ENCODE measurements at places on chromosomes 12 and 14.

DNA sequence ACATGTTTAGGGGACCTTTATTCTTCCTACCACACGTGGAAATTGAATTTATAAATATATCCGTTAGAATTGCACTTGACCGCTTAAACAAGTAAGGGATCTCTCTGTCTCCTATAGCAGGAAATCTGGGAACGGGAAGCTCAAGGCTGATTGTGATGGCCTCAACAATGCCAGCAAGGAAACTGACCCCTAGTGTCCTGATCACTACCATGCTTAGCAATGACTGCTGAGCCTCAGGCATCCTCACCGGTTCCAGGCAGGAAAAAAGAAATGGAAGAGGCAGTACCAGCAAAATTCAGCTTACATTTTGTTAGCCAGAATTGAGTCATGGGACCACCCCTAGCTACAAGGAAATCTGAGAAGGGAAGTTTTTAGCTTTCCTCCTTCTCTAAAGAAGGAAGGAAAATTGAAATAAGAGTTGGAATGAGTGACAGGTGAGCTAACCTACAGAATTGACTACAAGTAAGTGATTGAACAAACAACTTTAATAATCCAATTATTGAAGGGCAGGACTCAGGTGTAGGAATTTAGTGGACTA lies 43.9 kb upstream of the AMN1 start:
- DNase-seq = no peak

DNA sequence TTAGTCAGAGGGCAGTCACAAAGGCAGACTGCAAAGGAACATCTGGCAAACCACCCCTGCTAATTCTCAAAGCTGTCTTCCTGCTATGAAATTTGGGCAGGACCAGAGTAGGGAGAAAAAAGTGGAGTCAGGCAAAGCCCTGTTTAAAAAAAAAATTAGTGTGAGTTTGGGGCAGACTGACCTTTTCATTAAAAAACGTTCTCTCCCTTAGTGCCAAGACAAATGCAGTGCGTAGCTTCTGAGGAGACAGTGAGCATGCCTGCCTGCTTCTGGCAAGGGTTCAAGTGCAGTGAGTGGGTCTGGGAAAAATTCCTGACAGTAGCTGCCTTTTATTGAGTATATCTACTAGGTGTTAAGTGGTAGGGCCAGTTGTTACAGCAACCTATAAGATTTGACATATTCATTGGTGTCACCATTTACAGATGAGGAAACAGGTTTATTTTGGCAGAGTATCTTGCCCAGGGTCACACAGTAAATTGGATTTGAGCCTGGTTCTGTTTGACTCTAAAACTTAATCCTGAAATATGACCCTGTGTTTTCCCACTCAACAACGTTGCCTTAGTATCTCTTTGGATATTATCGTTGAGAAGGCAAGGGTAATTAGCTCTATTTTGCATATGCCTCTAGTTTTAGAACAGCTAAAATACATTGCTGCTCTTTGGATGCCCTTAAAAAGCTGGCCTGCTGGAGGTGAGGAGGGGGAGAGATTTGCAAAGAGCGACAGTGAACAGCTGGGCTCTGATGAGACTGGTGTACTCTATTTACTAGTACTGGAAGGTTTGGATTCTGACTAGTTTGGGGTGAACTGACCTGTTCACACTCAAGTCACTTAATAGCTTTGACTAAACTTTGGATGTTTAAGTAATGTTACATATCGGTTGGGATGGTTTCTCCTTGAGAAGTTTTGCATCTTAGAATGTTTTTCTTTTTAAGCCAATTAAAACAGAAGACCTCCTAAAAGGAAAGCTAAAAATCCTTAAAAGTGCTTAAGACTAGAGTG lies 72.8 kb downstream of the PAPOLA start:
- no peak for DNase-seq

- DNase-seq = no peak
These were observed 56.1 kb downstream of the ADGRD1 start for GRCh38 chr12:131009595-131010395.

- DNase-seq = peak; percentile 23
These were observed 191.2 kb upstream of the GARIN2 start for GRCh38 chr14:66998013-66998412.

- no peak for DNase-seq
These were observed 415.2 kb downstream of the VRK1 start for GRCh38 chr14:97212399-97212798.

GRCh38 chr14:67167420-67168109 lies 21.7 kb upstream of the GARIN2 start:
- DNase-seq = no peak

GRCh38 chr12:10305411-10305810 lies 2.3 kb upstream of the KLRD1 start:
- no peak for DNase-seq

DNA sequence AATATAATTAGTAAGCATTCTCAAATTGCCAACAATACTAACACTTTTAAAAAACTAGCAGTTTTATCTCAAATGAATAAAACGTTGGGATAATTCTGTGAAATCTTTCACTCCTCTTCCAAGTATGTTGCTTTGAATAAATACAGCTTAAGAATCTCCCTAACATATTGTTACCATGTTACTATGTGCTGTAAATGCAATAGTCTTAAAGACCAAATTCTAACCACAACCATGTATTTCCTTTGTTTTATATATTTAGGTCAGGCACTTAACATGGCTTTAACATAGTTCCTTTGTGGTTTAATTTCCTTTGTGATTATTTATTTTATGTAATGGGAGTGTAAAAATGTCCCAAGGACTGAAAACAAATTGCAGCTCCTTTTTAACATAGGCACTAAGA lies 33.9 kb upstream of the CCDC91 start:
- DNase-seq = no peak

GRCh38 chr12:4603421-4603820 lies 41.4 kb downstream of the DYRK4 start:
- DNase-seq = no peak

DNA sequence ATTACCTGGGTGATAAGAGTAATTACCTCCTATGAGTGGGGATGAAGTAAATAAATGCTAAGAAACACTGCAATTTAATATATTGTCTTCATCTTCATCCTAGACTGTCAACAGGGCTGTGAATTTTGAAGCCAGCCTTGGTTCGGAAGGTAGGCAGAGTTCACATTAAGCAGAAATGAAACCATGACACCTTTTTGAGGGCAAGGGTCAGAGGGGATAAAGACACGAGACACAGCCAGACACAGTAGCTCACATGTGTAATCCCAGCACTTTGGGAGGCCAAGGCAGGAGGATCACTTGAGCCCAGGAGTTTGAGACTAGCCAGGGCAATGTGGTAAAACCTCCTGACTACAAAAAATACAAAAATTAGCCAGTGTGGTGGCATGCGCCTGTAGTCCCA lies 224.7 kb downstream of the MON2 start:
- no peak for DNase-seq

DNA sequence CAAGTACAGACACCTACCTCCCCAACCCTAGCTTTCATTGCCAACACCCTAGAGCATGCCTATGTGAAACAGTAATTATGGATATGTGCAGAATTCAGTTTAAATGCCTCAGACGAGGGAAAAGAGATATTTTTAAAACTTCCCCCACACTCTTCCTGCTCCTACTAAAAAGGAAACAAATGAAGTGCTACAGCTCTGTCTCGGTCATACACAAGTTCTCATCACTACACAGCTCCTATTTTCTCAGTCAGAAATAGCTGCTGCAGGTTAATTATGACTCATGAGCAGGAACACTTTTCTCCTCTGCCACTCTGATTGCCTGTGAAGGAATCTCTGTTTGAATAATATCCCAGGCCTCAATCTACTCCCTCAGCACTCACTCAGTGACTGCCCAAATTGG lies 703.6 kb upstream of the FLRT2 start:
- no peak for DNase-seq

DNA sequence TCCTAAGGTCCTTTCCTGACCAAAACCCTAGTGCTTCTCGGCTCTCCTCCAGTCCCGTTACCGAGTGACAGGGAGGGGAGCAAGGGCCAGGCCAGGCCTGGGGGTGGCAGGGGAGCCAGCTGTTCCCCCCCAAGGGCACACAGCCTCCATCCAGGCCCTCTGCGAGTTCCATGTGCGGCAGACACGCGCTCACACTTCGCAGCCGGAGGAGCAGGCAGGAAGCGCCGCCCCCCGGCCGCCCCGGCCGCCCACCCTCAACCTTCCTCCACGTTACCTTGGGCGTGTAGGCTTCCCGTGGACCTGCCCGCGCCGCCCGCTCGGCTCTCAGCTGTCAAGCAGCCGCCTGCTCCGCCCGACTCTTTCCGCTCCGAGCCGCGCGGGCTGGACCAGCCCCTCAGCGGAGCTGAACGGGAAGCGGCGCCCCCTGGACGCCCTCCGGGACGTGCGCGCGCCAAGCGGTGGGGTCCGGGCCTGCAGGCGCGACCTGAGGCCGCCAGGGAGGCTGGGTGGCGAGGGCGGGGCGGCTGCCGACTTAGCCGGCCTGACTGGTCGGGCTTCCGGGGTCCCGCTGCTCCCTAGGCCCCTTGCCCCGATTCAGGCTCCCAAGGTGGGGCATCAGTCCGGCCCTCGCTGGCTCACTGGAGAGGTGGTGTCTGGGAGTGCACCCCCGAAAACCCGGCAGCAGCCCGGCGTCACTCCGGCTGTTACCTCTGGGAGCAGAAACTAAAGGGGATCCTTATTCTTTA lies at the start of gene CRACR2A:
Gene CRACR2A, minus strand, starts transcription at position 369 of the 746 bp plus-strand sequence. CDS start 56,110 bp downstream, outside the sequence.
- DNase-seq = peak; percentile 92

GRCh38 chr14:95262511-95262891 lies 57.2 kb downstream of the CLMN start:
- DNase-seq = no peak

GRCh38 chr14:39229222-39229543 lies 4.5 kb upstream of the MIA2 start:
- DNase-seq = peak; percentile 85

GRCh38 chr14:77023001-77023996 lies 5.2 kb downstream of the IRF2BPL start:
- DNase-seq = peak; percentile 57

- no peak for DNase-seq
These were observed 255.9 kb upstream of the ARID2 start for GRCh38 chr12:45473636-45474035.

DNA sequence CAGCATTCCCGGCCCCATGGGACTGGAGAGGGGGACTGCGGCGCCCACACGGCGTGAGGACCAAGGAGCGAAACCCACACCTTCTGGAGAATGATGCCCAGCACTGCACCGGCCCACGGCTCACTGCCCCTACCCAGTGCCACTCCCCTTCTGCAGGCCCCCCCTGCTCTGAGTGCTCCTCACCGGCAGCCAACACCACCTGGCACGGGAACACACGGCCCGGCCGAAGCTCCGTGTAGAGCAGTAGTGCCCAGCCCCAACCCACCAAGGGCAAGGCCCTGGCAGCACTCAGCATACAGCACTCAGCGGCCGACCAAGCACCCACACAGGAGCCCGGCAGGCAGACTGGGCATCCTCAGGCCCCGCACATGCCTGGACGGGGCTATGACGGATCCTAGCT lies 13.4 kb downstream of the BTBD6 start:
- DNase-seq = no peak

DNA sequence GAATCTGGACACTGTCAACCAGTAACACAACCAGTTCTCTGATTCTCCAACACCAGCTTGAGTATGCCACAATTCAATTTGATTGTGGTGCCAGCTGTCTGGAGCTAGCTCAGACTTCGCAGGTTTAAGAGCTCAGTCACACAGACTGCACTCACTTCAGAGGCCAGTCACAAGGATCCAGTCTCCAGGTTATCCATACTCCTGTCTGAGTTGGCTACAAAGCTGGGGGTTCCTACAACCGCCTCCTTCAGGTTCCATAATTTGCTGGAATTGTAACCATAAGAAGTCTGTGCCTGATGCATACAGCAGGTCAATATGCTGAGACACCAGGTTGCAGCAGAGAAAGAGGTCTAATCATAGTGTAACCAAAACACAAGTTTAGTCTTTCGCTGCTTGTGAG lies 70.5 kb upstream of the CPSF6 start:
- no peak for DNase-seq

GRCh38 chr14:60344751-60345150 lies 95.7 kb downstream of the PPM1A start:
- DNase-seq = no peak

DNA sequence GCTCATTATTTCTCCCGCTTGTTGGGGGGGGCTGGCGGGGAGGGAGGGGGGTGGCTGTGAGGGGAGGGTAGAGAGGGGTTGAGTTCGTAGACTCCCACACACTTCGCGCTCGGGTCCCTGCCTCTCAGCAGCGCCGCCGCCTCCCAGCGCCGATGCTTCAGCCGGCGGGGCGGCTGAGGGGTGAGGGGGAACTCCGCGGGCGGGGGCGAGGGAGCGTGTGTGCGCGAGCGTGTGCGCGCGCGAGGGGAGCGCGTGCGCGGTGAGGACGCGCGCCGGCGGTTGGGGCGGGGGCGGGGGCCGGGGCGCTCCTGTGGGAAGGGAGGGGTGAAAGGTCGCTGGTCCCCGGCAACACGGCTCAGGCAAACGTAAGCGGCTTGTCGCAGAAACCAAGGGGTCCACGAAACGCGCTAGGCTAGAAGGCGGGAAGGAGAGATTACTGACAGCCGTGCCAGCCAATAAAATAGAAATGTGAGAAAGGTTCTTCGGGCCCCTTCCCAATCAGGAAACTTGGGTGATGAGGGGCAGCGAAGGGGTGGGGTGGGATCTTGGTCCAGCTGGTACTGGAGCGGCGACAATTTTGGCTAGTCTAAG lies 343 bp upstream of the NOVA1 start:
- DNase-seq = no peak

DNA sequence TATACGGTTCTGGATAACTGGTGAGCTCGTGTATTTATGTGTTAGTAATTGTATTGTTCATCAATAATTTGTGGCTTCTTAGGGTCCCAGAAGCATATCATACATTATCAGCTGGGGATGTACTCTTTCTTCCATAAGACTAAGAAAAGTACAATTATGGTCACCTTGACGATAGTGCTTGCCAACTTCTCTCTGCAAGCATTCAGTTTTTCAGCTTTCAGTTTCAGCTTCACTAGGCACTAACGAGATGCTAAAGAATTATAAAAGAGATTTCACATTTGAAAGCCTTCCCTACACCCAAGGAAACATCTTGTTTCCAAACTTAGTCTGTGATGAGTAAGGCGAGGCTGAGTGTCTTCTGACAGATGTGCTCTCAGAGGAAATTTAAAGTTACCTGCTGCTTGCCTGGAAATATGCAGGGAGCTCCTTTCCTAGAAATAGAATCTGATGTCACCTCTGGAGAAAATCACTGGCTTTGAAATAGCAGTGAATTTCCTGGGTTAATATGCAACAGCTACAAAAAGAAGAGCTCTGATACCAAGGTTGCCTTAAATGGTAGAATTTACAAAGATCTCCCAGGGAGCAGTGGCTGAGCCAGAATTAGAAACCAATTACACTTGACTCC lies 1419.9 kb upstream of the TMEM132C start:
- DNase-seq = no peak

DNA sequence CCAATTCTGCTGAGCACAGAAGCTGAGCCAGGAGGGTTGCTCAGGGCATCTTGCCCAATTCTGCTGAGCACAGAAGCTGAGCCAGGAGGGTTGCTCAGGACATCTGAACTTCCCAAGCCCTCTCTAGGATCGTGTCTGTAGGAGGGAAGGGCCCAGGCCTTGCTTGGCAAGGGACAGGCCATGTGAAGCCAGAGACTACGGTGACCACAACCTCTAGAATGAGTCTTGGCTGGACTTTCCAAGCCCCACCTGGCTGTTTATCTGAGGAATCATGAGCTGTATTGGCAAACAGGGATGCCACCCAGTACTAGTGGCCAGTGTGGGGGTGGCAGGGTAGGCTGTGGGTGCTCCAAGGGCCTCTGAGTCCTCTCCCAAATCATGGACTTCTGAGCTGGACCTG lies 7.7 kb upstream of the SERPINA6 start:
- DNase-seq = no peak

- DNase-seq = peak; percentile 14
These were observed 73.4 kb upstream of the ETV6 start for GRCh38 chr12:11576104-11576503.

- DNase-seq = no peak
These were observed 2.8 kb downstream of the EFS start for GRCh38 chr14:23362200-23362599.

Measured in stimulated activated naive CD8-positive, alpha-beta T cell treated with anti-CD3 and anti-CD28 coated beads, Interleukin-15, amount 100 ng/mL, for 72 hours (primary cell).